ENCODE measurements at places on chromosomes 7 and 10.

DNA sequence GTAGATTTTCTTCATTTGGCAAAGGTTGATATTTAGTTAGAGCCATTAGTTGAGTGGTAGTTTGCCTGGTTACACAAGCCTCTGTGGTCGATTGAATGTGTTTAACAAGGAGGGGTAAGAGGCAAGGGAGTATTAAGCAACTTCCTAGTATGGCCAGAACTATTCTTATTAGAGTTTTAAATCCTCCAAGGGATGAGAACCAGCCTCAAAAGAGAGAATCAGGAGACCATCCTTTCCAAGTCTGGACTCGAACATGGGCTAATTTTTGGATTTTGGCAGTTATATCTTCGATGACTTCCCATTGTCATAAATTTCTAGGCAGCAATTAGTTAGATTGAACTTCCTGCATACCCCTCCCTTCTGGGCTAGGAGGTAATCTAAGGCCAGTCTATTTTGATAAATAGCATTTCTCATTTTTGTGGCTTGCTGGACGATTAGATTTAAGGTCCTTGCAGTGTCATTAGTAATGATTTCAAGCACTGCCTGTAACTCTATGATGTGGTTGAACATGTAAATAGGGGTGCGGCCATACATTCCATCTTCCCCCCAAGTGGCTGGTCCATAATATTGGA, 219.5 kb upstream of the KCND2 start:
- no peak for DNase-seq

DNA sequence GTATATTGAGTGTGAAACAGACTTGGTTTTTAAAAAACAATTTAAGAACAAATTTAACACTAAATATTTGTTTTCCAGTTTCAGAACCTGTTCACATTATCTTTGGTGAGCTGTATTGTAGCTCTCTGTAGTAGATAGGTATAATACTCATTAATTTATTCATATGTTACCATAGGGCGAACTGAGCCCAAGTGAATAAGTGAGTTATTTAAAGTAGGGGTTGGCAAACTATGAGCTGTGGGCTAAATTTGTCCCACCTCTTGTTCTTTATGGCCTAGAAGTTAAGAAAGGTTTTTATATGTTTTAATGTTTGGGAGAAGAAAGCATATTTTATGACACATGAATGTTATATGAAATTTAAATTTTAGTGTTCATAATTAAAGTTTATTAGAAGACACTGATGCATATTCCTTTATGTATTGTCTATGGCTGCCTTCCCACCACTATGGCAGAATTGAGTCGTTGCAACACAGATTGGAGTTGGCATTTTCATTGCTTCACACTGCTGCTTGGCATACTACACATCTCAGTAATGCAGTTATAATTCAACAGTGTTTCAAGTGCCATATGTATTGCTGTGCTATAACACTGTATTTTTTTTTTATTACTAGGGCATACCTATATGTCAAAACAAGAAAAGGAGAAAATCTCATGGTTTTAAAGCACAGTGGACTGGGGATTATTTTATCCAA, 146.5 kb downstream of the ADK start:
- DNase-seq, result no peak

- DNase-seq, result no peak
Measured at GRCh38 chr10:122051609-122052385, 62.8 kb downstream of the TACC2 start.

DNA sequence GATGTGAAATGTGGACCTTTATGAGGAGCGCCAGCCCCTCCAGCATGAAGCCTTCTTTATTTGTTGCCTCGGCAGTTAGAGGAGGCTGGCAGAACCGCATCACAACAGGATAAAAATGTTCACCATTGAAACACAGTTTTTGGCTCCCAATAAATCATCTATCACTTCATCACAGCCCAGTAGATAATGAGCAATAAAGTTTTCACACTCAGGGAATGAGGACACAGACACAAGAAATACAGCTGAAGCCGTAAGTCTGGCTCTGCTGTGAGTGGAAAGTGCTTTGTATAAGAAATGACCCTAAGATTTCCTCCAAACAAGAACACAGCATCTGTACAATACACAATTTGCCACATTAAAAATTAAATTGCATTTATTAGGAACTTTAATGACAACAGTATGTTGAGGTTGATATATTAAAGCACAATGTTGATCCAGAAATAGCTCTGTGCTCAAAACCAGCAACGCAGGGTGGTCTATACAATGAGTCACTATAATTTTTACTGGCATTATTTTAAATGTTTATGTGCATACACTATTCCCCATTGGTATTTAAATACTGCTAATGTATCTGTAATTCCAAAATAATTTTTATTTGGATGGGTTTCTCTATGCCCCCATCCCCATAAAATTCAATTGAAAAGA, 301.8 kb upstream of the MGMT start:
- no peak for DNase-seq

DNA sequence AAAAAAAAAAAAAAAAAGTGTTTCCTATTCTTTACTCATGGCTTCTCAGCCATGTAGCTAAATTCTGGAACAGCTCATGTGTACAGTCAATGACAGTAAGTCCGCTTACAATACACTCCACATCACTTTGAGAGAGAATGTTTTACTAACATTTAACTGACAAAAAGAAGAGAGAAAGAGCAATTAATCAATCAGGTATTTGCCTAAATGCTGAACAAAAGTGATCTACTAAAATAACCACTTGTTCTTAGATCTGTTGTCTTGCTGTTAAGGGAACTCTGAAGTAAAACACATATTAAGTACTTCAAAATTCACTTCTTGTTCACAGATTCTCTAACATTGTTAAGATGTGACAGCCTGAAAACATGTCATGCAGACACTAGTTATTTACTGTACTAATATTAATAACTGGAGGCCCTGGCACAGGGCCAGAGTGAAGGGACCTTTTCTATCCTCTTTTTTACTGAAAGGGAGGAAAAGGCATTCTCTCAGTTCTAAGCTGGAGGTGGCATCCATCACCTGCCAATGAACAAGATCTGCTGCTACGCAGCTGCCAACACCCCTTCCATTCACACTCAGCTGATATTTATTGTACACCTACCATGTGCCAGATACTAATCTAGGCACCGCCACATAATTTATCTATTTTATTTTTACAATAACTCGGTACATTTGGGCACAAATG, 72.6 kb downstream of the AHR start:
- no peak for DNase-seq

Measured in GM12865 (cell line).